ENCODE measurements at places on chromosomes 3 and 15.

DNA sequence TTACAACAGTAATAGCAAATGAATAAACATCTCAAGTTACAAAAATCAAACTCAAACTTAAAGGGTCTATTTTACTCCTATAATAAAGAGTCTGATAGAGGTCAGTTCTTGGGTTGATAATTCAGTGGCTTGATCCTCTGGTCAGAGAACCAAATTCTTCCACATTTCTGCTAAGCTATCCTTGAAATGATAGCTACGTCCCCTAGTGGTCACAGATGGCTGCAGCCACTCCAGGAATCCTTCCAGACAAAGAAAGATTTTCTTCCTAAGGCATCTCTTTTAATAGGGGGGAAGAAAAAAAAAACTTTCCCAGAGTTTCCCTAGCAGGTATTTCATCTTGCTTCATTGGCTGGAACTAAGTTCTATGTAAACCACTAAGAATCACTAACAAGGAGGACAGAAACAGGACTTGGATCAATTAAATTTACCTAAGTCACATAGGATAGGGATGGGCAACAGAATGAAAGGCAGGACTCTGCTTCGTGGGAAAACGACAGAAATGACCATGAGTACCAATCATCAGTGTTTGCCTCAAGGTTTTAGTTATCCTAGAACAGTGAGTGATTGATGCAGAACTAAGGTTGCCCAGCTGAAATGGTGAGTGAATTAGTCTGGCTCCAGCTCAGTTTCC is 160.7 kb downstream of the STAC start:
- peak; percentile 12 for DNase-seq

DNA sequence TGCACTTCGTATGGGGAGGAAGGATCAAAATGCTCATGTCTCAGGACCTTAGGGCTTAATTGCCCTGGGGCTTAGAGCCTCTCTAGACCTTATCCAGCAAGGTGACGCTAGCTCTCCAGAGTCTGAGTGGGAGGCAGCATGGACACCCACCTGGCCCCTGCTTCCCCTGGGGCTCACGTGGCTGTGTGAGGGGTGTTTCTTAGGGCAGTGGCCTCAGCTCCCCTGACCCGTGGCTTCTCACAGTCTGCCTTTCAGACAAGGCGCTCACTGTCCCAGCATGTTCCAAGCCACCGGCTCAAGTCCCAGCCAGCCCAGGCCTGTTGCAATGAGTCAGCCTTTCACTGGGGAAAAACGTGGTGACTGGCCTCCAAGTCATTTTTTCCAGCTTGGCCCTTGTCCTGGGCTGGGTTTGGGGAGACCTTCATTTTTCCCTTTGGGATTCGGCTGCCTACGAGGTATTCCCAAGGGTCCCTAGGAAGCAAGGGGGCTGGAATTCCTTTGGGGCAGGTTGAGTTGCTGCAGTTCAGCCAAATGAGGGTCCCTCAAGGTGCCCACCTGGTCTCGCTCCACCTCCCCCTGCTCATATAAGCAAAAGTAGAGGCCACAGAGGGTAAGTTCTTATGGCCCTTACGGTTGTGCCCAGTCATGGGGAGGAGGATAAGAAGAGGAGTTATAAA is 15.7 kb downstream of the BHLHE40 start:
- DNase-seq: no peak

GRCh38 chr15:63909819-63910437 is 76.2 kb upstream of the HERC1 start:
- no peak for DNase-seq

- no peak for DNase-seq
Observed at GRCh38 chr15:40398413-40398873, 7.2 kb upstream of the IVD start.

- peak; percentile 93 for DNase-seq
Observed at GRCh38 chr15:73964736-73965093, 27.4 kb downstream of the STOML1 start.

DNA sequence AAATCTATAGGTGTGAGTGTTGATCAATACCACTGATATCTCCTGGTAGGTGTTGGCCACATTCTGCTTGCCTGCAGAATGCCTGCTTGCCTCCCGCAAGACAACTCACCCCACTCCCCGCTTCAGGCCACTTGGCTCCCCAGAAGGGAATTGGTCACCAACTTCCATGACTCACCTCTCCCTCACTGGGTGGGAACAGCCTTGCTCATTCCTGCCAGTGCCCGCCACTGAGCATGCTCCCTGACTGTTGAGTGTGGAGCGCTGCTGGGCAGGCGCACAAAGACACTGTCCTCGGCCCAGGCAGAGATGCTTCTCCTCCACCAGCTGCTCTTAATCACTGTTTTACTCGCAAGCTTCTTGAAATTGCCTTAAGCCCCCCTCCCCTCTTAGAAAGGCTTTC is 57.3 kb upstream of the PPP2R3A start:
- no peak for DNase-seq

GRCh38 chr3:15029625-15030024 is 35.5 kb downstream of the MRPS25 start:
- no peak for DNase-seq

- DNase-seq: no peak
Observed at GRCh38 chr3:127002195-127003174, 19.6 kb downstream of the PLXNA1 start.

GRCh38 chr15:50418041-50418583 is 6.1 kb upstream of the USP8 start:
- no peak for DNase-seq

DNA sequence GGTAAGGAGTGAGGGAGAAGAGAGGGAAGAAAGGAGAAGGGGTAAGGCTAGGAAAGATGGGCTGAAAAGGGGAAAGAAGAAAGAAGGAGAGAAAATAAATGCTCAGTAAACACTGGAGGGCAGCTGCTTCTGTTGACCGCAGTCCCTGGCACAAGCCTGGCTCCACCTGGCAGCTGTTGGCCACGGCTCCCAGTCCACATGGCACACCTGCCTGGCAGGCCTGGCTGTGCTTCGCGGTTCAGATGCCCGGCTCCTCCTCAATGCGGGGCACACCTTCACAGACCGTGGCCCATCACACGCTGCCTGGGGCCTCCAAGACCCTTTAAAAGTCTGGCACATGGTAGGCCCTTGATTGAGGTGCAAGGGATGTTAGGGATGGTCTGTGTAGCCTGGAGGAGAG is 516.8 kb upstream of the PROK2 start:
- no peak for DNase-seq

GRCh38 chr3:4425707-4426106 is 41.4 kb downstream of the SUMF1 start:
- no peak for DNase-seq

GRCh38 chr3:131303848-131304247 is 77.7 kb upstream of the NUDT16 start:
- DNase-seq: no peak

GRCh38 chr3:24264748-24265158 is 229.9 kb downstream of the THRB start:
- DNase-seq: peak; percentile 68

- no peak for DNase-seq
Observed at GRCh38 chr3:123161167-123161566, 40.6 kb upstream of the SEC22A start.

DNA sequence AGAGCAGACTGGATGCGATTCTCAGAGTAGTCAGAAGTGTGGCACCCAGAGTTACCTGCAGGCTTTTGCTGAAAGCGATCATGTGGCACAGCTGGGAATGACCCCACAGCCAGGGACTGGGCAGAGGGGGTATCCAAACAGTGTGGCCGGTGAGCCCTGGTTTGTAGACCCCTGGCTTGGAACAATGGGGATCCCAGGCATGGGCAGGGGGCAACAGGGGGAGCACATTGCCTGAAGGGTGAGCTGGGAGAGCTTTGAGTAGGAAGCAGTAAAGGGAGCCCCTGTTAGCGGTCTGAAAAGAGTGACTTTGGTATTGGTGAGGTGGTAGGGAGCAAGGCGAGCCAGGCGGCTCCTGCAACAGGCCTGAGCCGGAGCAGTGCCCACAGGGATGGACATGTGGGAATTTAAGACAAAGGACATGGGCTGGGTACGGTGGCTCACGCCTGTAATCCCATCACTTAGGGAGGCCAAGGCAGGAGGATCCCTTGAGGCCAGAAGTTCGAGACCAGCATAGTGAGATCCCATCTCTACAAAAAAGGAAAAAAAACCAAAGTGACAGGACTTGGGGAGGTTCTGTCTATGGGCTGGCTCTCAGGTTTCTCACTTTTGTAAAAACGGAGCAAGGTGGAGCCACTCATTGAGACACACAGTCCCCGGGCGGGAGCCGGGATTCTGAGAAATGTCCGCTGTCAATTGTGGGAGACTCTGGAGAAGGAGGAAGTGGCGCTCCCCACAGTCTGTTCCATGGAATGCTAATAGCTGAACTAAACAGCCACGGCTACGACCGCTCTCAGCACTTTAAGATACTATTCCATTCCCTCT is 223.8 kb upstream of the LYSMD4 start:
- peak; percentile 0 for DNase-seq

- no peak for DNase-seq
Observed at GRCh38 chr3:30621576-30621975, 15.2 kb downstream of the TGFBR2 start.

DNA sequence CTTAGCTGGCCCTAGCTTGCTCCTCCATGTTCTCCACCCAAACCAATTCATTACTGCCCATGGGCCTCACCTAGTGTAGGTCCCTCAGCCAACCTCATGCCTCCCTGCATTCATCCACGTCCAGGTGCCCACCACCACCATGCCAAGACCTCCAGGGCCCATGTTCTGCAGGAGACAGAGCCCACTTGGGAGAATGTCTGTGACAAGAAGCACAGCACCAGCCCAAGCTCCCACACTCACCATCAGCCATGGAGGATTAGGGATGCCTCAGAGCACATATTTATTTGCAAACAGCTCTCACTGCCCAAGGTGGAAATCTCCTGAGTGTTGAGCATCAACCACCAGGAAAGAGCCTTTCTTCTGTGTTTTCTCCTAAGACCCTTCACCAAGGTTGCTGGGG is 43.4 kb upstream of the ACAN start:
- no peak for DNase-seq

DNA sequence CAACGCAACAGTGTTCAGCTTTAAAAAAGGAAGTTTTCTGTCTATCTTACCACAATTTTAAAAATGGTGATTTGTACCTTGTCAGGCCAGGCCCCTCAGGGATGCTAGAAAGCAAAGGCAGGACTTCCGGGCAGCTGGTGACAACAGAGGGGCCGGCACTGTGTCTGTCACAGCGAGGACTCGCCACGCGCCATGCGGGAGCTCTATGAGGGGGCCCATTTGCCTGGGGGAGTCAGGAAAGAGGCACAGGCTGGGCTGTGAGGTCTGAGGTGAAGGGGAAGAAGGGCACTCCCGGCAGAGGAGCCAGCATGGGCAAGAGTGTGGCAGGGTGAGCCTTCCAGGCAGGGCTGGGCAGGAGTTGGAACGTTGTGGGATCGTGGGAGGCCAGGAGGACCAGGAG is 7.0 kb downstream of the IQSEC1 start:
- no peak for DNase-seq

DNA sequence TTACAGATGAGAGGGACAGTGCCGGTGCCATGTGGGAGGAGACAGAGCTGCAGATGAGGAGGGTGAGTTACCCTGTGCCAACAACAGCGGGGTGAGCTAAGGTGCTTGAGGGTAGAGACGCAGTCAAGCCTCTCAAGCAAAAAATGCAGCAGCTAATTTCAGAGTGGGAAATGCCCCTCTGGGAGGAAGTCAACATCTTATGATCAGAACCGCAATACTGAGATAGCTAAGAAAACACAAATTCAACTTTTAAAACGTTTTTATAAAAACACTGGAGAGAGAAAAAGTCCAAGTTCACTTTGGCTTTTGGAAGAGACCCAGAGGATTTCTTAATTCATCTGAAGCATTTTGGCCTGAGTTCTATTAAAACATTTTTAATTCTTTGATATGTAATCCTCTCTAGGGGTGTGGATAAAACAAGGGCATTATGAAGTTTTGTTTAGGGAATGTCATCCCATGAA is 319.2 kb downstream of the SLC9A9 start:
- DNase-seq: no peak

DNA sequence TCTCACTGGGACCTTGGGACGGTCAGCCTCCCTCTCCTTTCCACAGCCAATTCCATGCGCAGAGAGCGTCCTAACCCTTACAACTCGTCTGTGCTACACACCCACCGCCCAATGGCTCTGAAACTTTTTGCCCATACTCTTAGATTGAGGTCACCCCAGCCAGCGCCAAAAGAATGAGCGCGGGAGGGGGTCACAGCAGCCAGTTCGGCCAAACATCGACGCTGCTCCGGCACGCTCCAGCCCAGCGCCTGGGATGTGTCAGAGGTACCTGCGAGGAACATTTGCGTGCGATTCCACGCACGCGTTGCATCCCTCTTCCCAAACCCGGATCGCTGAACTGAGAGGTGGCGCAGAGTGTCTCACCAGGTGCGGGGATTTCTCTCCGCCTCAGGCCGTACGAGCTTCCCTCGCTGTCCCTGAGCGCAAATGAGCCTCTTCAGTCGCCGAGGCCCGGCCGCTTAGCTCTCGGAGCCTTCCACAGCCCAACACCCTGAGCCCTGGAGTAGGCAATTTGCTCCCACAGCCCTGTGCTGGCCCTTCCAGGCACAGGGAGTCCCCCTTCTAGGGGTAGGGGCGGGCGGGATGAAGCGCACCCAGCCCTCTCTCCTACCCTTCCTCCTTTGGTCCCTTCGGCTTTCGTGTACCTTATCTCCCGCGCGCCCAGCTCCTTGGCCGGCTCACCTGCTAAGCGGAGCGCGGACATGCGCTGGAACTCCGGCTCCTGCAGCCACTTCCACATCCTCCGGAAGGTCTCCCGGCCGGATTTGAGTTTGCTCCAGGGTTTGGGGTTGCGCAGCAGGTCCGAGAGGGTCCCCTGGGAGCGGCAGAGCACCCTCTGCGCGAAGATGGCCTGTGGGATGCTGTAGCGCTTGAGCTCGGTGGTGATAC is 1.8 kb downstream of the ONECUT1 start:
- peak; percentile 50 for DNase-seq

GRCh38 chr3:57840473-57840872 is 84.4 kb downstream of the SLMAP start:
- no peak for DNase-seq

DNA sequence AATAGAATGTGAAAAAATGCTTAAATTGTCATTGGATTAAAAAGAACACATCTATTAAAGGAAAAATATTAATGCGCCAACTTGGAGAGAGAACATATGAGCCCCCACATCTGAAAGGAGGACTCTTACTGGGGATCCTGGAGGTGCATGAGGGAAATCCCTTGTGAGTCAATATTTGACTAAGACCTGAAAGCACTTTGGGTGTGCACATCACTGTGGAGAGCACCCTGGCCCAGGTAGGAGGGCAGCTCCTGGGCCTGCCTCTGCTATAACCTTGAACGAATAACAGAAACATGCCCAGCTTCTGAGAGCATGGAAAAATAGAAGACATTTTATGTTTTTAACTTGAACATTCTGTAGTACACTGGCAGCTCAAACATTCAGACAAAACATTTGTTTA is 199.8 kb downstream of the GAP43 start:
- DNase-seq: no peak
